ENCODE measurements at places on chromosomes 16 and 17. TPM values are rescaled to one million over a fixed set of nuclear protein-coding genes. Genes with fewer than 3 reads are reported as not detected.

DNA sequence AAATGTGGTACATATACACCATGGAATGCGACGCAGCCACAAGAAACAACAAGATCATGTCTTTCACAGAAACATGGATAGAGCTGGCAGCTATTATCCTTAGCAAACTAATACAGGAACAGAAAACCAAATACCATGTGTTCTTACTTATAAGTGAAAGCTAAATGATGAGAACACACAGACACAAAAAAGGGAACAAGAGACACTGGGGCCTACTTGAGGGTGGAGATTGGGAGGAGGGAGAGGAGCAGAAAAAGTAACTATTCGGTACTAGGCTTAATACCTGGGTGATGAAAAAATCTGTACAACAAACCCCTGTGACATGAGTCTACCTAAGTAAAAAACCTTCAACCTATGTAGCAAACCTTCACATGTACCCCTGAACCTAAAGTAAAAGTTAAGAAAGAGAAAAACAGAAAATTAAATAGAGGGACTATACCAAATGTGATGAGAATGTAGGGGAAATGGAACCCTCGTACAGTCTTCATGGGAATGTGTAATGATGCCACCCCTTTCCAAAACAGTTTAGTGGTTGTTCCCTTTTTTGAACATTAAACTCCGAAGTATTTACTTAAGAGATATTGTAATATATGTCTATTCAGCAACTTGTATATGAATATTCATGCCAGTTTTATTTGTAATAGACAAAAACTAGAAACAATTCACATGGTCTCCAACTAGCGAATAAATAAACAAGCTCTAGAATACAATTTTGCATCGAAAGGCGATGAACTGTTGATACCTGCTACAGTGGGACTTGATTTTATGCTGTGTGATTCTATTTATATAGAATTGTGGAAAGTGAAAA lies 33.9 kb downstream of the AHSP start:
- DNase-seq: no peak

- no peak for DNase-seq
These were observed 937.6 kb upstream of the EEF2KMT start for GRCh38 chr16:6035161-6035560.

DNA sequence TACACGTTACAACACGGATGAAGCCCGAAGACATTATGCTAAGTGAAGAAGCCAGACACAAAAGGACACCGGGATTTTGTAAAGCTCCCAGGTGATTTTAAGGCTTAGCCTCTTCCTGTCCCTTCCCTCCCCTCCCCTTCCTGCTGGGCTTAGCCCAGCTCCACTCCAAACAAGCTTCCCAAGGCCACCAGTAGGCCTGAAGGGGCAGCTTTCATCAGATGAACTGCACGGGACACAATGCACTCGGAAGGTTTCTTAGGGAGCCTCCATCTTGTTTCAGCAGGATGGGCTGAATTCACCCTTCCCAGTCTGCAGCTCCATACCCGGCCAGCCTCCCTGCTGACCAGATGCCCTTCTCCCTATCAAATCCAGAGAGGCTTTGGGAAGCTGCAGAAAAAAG lies 10.4 kb downstream of the MEFV start:
- no peak for DNase-seq

- DNase-seq: no peak
These were observed 377.1 kb downstream of the SOX9 start for GRCh38 chr17:72497915-72498314.

- DNase-seq: no peak
These were observed 15.9 kb downstream of the VEZF1 start for GRCh38 chr17:57972151-57972550.

DNA sequence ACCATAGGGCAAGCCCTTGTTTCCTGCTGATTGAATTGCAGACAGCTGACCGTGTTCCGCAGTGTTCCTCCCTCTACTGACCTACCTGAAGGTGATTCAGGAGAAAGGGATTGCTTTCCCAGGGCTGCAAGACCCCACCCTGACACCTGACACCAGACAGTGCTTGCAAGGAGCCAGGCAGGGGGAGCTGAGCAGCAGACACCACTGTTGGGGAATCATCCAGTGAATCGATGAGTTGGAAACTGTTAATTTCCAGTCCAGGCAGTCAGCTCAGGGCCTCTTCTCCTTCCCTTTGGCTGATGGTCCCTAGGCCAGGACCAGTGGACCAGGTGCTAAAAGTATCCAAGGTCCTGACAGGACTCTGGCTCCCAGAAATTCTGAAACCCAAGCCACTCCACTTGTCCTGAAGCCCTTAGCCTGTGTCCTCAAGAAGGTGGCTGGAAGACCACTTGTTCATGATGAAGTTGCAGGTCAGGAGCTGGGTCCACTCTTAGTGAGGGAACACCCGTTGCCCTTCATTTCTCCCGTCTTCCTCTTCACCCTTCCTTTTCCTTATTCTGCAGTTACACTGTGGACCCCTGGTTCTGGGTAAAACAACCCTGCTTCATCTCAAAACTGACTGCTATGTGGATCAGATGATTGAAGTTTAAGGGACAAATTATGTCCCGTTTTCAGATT lies 9.5 kb upstream of the UNK start:
- peak; percentile 62 for DNase-seq

- DNase-seq: no peak
These were observed 226.0 kb upstream of the GSE1 start for GRCh38 chr16:85387171-85387507.

DNA sequence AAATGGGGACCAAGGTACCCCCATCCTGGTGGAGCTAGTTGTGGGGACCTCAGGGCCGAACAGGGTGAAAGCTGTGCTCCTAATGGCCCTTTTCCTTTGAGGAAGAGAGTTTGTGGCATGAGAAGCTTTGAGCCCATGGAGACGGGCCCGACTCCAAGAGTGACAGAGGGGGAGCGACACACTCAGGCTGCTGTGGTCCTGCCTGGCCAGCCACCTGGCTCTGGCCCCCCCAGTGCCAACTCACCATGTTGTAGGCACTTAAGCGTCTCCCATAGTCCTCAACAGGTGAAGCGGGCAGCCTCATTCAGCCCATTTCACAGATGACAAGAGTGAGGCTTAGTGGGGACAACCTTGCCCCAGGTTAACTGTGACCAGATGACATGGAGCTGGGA lies 1.6 kb downstream of the IL21R start:
- no peak for DNase-seq

DNA sequence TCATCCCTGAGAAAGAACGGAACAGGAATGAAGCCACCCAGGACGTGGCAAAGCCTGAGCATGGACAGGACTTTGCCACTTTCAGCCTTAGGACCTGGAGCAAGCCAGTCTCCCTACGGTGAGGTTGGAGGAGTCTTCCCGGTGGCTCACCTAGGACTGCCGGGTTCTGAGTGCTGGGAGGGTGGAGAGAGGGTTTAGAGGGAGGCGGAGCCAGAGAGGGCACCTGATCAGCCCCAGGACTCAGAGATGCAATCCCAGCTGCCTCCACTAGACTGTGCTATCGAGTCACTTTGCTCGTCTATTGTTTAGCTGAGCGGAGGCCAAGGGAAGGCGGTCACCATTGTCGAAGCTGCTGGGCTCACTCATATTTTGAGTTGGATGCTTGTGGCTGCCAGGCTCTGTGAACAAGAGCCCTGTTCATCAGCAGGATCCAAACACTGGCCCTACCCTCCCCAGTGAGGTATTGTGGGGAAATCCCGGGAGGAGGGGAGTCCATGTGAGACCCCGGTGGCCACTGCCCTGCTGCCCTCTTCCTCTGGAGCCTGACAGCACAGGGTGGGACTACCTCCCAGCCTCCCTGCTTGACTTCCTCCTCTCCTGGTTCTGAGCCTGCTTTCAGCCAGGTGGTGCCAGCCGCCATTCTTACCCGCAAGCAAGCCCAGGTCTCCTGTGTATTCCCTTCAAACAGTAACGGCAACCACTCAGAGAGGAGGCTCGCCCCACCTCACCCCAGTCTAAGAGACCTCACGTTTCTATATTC lies 7.0 kb downstream of the KRT14 start:
- DNase-seq: peak; percentile 65

DNA sequence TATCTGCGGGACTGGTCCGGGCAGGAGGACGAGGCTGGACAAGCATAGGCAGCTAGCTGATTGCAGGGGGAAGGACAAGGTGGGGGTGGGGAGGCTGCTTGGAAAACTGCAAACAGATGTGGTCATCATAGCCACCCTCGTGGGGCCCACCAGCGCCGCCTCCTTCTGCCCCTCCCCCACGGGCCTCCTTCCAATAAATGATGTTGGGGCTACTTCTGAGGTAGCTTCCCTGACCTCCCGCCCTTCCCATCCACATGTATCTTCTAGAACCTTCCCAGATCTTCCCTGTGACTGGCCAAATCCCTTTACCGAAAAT lies 12.3 kb upstream of the CDC42EP4 start:
- DNase-seq: no peak

GRCh38 chr16:50448522-50448921 lies 79.7 kb upstream of the BRD7 start:
- no peak for DNase-seq

DNA sequence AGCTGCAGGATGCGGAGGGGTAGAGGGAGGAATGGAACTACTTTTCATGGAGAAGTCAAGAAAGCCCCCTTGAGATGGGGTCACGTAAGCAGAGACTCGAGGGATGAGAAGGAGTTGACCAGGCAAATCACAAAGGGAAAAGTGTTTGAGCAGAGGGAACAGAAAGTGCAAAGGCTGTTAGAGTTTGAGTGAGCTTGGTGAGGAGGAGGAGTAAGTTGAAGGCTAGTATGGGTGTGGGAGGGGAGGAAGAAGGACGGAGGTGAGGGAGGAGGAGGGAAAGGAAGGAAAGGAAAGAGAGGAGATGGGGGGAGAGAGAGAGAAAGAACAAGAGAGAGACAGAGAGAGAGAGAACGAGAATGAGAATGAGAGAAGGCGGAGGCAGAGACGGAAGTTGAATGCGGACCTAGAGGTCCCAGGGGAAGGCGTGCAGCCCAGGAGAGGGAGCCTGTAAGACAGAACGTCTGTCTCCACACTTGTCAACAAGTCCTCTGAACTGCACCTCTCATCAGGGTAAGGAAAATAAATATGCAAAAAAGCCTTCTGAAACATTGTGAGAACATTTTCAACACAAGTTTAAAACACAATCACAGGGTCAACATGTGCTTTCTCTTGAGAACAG lies 279.8 kb upstream of the EEF2KMT start:
- no peak for DNase-seq

DNA sequence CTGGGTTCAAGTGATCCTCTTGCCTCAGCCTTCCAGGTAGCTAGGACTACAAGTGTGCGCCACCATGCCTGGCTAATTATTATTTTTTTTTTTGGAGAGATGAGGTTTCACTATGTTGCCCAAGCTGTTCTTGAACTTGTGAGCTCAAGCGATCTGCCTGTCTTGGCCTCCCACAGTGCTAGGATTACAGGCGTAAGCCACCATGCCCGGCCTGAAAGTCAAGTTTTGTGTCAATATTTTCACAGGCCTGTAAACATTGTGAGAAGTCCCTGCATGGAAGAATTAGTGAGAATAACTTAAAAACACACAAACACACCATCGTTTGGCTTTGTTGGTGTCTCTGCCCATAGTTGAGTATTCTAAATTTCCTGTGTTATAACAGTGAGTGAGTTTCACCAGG lies 22.2 kb downstream of the NUP85 start:
- no peak for DNase-seq

- DNase-seq: no peak
These were observed 92.9 kb downstream of the IRF8 start for GRCh38 chr16:85991856-85992255.

GRCh38 chr16:89446136-89446974 lies 44.0 kb downstream of the ANKRD11 start:
- DNase-seq: no peak

DNA sequence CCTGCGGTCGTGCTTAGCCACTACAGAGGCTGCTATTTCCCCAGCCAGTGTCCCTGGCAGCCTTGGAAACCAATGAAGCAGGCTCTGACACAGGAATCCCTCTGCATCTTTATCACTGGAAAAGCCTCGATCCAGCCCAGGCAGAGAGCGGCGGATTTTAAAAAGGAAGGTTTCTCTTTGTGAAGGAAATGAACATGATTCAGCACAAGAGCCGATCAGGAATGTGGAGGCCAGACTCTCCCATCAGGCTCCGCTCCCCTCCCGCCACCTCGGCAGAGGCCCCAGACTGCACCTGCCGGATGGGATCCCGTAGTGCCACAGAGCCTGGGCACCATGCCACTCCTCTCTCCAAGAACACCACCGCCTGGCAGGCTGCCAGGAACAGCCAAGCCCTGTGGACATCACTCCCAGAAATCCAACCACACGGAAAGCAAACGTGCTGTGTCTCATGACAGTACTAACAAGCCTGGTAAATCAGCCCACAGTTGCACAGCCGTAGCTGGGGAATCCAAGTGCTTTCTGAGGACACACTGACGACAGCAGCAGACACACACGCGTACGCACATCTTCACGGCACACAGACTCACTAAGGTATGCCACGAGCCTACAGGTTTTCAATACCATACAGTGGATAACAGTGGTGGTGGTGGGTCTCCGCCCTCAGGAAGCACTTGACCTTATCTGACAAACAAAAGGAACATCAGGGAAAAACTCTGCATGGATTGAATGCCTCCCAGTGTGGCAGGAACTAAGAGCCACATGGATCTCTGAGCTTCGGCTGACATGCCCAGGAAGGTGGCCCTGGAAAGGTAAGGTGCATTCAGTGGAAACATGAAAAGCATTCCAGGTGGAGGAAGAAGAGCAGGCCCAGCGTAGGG lies 5.4 kb downstream of the LRRC75A start:
- DNase-seq: peak; percentile 97

DNA sequence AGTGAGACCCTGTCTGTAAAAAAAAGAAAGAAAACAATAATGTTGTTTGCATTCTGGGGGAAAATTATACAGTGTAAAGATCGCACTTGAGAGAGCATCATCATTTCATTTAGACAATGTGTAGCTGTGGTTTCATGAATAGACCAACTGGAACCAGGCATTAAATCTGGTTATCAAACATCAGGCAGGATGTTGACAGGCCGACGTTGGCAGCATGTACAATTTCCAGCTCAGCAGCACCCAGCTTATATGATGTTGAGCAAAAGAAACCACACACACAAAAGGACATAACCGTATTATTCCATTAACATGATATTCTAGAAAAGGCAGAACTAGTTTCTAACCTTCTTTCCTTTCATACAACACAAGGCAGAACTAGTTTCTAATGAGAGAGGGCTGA lies 5.8 kb downstream of the MARVELD3 start:
- DNase-seq: no peak

DNA sequence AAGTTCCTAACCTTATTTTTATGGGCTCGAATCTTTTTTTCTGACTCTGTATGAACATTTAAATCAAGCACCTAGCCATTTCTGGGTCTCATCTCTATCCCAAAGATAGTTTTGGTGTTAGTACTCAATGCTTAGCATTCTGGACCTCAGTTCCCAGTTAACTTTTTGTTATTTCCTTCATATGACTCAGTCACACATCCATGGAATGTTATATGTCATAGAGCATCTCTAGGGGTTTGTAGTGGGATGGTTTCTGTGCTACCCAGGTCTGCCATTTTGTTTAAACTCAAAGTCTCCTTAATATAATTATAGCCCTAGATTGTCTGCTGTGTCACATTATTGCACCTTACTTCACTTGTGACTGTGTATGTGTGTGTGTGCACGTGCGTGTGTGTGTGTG lies 90.1 kb downstream of the EFCAB13 start:
- peak; percentile 27 for DNase-seq

- peak; percentile 88 for DNase-seq
These were observed 58.0 kb downstream of the ASIC2 start for GRCh38 chr17:33234930-33235685.

GRCh38 chr17:46039592-46040186 lies 40.6 kb downstream of the STH start:
- DNase-seq: no peak

PRKCB gene
- not detected for total RNA-seq

CIBAR2 gene
- total RNA-seq: not detected

C16orf96 gene
- total RNA-seq: not detected

RSKR gene
- 3.5 TPM for total RNA-seq

ADAP2 gene
- total RNA-seq: 0.75 TPM

HSD17B1 gene
- 0.26 TPM for total RNA-seq

CACNG4 gene
- total RNA-seq: not detected

GUCY2D gene
- total RNA-seq: not detected

All from LHCN-M2 (cell line).